Caco-2 (cell line): ENCODE measurements at places on chromosomes 1 and 21.

GRCh38 chr1:66652556-66652955, 99.7 kb upstream of the DYNLT5 start:
- no peak for DNase-seq

- no peak for DNase-seq
These were observed 16.8 kb downstream of the DHX9 start for GRCh38 chr1:182855911-182856310.

- no peak for DNase-seq
These were observed 5.9 kb downstream of the CDC14A start for GRCh38 chr1:100358210-100358609.

DNA sequence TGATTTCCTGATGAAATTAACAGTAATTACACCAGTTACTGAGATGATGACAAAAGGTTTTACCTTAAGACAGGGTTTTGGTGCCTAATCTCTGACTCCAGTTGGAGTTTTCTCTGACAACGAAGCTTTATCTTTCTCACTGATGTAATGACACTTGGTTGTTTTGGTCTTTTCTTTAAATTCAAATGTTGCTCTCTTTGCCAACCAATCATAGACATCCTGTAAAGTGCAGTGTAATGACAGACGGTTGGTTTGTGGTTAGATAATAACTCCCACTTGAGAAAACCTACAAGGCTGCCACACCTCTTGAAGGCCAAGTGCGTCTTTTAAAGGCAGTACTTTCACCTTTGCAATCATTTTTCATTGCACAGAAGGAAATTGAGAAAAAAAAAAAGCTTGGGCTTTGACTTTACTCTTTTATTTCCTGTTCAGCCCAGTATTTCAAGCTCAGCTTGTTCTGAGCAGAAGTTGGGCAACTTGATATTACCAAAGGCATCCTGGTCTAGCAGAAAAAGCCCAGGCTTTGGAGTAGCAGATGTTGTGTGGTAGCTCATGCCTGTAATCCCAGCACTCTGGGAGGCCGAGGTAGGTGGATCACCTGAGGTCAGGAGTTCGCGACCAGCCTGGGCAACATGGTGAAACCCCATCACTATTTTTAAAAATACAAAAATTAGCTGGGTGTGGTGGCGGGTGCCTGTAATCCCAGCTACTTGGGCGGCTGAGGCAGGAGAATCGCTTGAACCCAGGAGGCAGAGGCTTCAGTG, 14.9 kb downstream of the PDIK1L start:
- DNase-seq: no peak

- no peak for DNase-seq
These were observed 46.5 kb downstream of the RAP1GAP start for GRCh38 chr1:21622466-21623315.

- DNase-seq: no peak
These were observed 204.4 kb downstream of the SLC35F3 start for GRCh38 chr1:234108921-234109320.

- DNase-seq: no peak
These were observed 200.1 kb upstream of the C1orf105 start for GRCh38 chr1:172220376-172220775.

DNA sequence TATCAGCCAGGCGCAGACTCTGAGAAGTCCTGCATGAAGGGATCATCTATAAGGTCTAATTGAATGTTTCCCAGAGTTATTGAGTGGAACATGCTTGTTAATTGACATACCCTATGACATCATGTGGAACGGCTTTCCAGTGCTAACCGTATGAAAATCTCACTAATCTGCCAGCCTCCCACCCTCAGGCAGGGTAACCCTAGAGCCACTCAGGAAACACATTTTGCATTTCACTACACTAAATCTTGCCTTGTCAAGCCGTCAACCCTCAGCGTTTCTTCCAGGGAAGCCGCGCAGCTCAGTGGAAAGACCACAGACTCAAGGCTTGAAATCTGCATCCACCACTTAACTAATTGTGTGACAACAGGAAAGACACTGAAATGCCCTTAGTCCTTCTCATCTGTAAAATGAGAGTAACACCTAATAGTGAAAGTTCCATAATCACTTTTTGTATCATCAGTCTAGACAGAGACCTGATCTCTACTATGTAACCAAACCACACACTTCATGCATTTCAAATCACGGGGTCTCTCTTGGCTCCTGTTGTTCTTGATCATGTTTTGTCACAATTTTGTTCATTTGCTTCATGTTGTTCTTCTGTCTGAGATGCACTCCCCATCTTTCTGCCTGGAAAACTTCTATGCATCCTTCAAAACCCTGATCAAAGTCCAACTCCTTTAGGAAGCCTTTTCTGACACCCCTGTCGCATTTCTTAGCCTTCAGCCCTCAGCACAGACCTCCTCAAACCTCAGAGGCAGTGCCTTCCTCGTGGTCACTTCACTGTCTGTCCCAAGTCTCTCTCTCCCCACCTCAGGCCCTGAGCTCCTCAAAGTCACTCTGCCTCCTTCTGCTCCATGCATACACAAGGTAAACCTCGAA, 246.5 kb downstream of the TOMM20 start:
- no peak for DNase-seq

DNA sequence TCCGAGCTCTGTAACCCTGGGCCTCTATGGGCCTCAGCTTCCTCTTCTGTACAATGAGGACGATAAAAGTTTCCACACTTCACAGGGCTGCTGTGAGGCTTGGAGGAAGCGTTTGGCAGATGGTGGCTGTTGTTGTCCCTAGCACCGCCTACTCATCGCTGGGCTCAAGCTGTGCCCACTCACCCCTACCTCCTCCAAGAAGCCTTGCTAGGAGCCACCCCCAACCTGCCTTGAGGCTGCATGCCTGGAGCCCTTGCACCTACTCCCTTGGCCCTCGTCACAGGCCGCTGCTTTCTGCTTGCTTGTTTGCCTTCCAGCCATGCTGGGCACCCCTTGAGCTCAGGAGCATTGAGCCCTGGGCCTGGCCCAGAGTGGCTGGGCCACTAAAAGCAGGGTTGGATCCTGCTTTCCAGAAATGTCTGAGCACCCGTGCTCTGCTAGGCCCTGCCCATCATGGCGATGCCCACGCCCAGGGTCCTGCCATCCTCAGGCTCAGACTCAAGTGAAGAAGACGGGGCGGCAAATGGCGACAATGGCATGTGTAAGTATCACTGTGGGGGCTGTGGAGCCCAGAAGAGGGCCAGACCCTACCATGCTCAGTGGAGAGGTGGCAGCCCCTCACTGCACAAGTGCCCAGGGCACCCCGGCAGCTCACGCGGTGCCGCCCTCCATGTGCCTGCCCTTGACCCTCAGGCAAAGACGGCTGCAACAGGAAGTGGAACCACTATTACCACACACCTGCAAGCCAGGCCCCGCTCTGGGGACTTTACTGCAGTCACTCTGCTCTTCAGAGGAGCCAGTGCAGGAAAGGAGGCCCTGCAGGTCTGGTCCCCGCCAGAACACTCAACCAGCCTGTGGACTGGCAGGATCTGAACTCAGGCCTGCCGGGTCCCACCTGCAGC, 9.5 kb downstream of the SH3BGRL3 start:
- no peak for DNase-seq

DNA sequence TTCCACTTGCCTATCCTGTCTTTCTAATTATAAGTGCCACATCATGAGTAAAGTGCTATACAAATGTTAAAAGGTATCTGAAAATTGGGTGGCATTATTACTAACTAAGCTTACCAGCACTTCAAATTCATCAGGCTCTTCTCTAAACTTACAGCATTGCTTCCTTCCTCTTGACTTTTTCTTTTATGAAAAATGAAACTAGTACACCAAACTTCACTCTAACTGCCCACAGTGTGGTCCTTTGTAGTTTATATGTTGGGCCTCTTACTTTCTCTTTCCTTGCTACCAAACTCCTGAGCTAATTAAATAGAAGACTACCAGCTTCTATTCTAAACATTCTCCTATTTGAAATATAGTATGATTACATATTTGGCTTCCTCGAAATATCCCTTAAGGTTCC, 81.8 kb downstream of the NOTCH2 start:
- DNase-seq: no peak

DNA sequence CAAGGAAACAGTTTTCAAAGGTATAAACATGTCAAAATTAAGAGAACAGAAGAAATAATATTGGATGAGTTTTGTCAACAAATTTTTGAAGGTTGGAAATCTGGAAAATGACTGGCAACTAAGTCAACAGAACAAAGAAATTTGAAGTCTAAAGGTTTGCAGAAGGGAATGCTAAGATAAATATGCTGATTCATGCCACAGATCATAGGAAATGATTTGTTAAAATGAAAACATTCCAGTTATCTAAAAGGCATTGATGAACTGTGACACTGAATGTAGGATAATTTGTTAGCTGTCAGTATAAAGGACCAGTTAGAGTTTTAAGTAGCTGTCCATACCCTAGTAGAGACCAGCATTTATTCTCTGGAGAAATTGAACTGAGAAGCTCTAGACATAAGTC, 157.9 kb upstream of the CHRM3 start:
- DNase-seq: no peak
